ENCODE measurements at places on chromosomes 5 and 9.
A peak's percentile ranks its signal among the peaks of the same experiment; 100 is the strongest.

DNA sequence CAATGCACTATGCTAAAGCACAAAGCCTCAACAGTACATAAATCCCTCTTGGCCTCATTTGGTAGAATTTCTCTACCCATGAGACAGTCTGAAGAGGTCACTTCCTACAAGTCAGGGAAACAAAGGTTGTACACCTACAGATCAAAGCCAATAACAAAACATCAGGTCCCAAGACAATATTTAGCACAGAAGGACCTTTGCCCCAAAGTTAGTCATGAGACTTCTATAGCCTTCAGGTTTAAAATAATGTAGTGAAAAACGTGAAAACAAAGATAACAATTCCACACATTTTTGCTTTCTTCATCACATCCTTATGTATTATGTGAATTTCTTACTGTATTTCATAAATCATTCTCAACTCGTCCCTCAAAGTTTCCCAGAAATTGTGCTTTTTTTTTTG, 15.8 kb downstream of the AFF4 start:
- H3K36me3 ChIP-seq: no peaks in the 10 kb centered on the region
- no peak for DNase-seq
- no peak overlapping the region for H3K4me3 ChIP-seq
- peaks cover 30% of the 10 kb centered on the region for H3K4me1 ChIP-seq
- no peaks in the 10 kb centered on the region for H3K27me3 ChIP-seq

DNA sequence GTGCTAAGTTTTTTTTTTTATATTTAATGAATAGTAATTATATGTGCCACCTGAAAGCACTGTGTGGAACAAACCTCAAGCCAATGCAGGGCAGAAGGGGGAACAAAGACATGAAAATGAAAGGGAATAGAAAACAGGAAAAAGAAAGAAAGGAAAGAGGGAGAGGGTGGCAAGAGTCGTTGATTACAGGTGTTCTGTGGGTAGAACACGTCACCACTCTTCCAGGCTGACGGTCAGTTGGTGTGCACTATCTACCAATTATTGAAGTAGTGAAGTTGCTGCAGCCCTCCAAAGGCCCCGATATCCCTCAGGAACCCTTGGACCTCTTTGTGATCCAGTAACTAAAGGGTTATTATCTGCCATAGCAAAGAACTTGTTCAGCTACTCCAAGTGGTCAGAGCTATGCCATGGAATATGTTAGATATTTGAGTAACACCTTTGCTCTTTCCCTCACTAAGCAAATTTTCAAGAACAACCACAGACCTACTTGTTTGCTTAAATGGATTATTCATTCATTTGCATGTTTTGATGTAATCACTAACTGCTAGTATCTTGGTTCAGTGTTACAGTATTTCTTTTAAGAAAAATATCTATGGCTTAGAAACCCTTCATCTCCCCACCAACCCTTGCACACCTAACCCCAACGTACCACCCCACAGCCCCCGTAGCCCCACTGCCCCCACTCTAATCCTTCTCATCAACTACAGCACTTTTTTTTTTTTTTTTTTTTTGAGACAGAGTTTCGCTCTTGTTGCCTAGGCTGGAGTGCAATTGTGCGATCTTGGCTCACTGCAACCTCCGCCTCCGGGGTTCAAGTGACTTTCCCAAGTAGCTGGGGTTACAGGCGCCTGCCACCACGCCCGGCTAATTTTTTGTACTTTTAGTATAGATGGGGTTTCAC, 31.3 kb downstream of the FYB1 start:
- H3K27me3 ChIP-seq: no peaks in the 10 kb centered on the region
- DNase-seq: no peak
- no peak overlapping the region for H3K4me3 ChIP-seq
- H3K36me3 ChIP-seq: no peaks in the 10 kb centered on the region
- H3K27ac ChIP-seq: no peak overlapping the region

- DNase-seq: peak; percentile 88
- no peaks in the 10 kb centered on the region for H3K27me3 ChIP-seq
- no peaks in the 10 kb centered on the region for H3K36me3 ChIP-seq
- H3K4me3 ChIP-seq: peak within 1 kb of the TSS; percentile 54
- peak within 1 kb of the TSS; percentile 31 for H3K27ac ChIP-seq
Measured at GRCh38 chr9:74887041-74887980, at the start of gene TRPM6. TSS of gene TRPM6 (minus strand) at chr9:74887921. CDS start at chr9:74887856, 65 bp downstream.

- no peak overlapping the region for H3K4me3 ChIP-seq
- H3K36me3 ChIP-seq: no peaks in the 10 kb centered on the region
- H3K27me3 ChIP-seq: no peaks in the 10 kb centered on the region
- no peak for DNase-seq
Measured at GRCh38 chr9:131728546-131728910, 11.3 kb downstream of the RAPGEF1 start.

DNA sequence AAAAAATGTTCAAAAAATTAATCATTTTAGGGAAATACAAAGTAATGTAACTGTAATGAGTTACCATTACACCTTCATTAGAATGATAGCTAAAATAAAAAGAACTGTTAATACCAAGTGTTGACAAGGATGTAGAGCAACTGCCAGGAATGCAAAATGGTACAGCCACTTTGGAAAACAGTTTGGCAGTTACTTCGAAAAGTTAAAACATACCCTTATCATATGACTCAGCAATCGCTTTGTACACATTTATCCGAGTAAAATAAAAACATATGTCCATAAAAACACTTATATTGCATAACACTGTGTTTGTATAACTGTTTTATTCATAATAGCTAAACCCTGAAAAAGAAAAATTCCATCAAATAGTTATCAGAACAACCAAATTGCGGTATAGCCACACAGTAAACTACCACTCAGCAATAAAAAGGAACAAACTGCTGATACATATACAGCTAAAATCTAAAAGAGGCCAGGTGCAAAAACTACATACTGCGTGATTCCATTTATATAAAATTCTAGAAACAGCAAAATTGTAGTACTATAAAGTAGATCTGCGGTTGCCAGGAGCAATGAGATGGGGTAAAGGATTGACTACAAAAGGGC, 61.7 kb downstream of the RFX3 start:
- no peaks in the 10 kb centered on the region for H3K27me3 ChIP-seq
- no peak overlapping the region for H3K27ac ChIP-seq
- no peak for DNase-seq
- no peak overlapping the region for H3K4me3 ChIP-seq
- H3K4me1 ChIP-seq: peaks cover 4% of the 10 kb centered on the region

GRCh38 chr5:485113-485945, 38.9 kb downstream of the SLC9A3 start:
- no peak overlapping the region for H3K4me3 ChIP-seq
- H3K4me1 ChIP-seq: no peaks in the 10 kb centered on the region
- no peaks in the 10 kb centered on the region for H3K27me3 ChIP-seq
- H3K36me3 ChIP-seq: no peaks in the 10 kb centered on the region
- DNase-seq: no peak
- no peak overlapping the region for H3K27ac ChIP-seq

GRCh38 chr9:82721593-82721992, 341.3 kb downstream of the RASEF start:
- no peak for DNase-seq
- H3K36me3 ChIP-seq: no peaks in the 10 kb centered on the region
- H3K27ac ChIP-seq: no peak overlapping the region
- no peaks in the 10 kb centered on the region for H3K4me1 ChIP-seq
- H3K4me3 ChIP-seq: no peak overlapping the region
- no peaks in the 10 kb centered on the region for H3K27me3 ChIP-seq

DNA sequence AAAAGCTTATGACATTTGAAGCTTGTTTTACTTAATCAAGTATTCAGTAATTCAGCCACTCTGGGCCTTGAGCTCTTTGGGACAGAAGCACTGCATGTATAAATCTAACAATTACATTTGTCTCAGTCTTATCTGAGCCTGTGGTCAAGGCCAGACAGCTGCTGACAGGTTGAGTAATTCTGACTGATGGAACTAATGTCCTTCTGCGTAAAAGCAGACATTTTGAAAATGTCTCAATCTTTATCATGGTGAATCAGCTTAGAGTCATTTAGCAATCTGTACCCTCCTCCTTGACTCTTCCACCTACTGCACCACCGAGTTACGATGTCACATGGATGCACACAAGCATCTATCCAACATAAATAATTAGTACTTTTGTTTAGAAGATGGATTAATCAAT, 400.0 kb downstream of the ARRDC3 start:
- no peak overlapping the region for H3K4me3 ChIP-seq
- H3K36me3 ChIP-seq: no peaks in the 10 kb centered on the region
- H3K27me3 ChIP-seq: no peaks in the 10 kb centered on the region
- no peaks in the 10 kb centered on the region for H3K4me1 ChIP-seq
- DNase-seq: no peak
- no peak overlapping the region for H3K27ac ChIP-seq

DNA sequence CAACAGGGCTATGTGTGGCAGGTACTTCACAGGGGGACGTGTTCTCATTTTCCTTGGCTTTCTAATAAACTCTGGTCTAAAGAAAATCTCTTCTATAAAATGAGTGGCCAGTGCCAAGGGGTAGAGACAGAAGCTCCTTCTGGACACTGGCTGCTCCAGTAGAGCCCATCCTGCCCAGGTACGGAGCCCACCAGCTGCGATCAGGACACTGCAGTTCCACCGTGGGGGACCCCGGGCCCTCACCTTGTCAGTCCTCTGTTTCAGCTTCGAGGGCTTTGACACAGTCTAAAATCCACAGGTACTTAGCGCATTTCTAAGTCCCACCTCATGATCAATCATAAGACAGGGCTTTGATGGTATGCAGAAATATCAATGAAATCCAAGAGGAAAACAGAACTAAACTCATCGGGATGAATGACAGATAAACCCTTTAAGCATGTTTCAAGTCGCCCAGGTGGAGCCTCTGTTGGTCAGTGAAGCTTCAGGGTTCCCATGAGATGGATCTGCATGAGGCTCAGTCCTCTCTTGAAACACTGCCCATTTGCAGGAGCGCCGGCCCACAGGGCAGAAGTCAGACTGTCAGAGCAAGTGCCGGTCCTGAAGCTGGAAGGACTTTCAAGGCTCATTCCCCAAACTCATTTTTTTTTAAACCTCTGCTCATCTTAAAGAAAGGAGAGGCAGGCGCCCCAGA, 20.3 kb upstream of the TERT start:
- H3K27ac ChIP-seq: no peak overlapping the region
- no peak overlapping the region for H3K4me3 ChIP-seq
- H3K27me3 ChIP-seq: no peaks in the 10 kb centered on the region
- DNase-seq: no peak

GRCh38 chr9:17802249-17802857, 223.5 kb downstream of the SH3GL2 start:
- H3K27ac ChIP-seq: no peak overlapping the region
- no peaks in the 10 kb centered on the region for H3K36me3 ChIP-seq
- H3K4me1 ChIP-seq: no peaks in the 10 kb centered on the region

DNA sequence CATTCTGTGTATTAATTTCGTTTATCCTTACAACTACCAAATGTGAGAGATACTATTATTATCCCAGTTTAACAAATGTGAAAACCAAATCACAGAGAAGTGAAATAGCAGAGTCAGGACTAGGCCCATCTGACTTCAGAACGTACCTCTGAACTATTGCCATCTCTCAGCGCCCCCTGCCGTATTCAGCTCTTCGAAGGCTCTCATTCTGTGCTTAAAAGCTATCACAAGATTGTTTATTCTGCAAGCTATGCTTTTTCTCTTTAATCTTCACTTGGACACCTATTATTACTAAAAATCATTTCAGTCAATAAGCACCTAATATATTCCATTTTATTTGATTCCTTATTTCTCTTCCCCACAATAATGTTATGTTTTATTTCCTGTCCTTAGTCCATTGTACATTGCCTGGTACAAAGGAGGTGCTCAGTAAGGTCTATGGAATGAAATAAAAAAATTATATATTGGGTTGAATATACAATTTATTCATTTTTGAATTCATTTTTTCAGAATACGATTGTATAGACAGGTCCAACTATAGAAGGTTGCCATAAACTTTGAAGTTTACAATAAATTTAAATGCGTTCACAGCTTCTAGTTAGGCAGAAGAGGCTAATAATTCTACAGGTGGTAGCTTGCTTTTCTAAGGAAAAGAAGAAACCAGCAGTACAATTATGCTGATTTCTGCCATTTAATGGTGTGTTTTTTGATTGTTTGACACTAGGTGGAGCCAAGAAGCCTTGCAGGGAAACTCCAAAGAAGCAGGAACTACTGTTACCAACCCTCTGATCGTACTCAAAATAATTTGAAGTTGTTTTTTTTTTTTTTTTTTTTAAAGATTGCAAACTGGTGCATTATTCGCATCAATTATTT, 202.2 kb upstream of the DMRTA1 start:
- no peaks in the 10 kb centered on the region for H3K27me3 ChIP-seq
- H3K27ac ChIP-seq: no peak overlapping the region
- DNase-seq: no peak
- no peaks in the 10 kb centered on the region for H3K4me1 ChIP-seq
- no peak overlapping the region for H3K4me3 ChIP-seq

DNA sequence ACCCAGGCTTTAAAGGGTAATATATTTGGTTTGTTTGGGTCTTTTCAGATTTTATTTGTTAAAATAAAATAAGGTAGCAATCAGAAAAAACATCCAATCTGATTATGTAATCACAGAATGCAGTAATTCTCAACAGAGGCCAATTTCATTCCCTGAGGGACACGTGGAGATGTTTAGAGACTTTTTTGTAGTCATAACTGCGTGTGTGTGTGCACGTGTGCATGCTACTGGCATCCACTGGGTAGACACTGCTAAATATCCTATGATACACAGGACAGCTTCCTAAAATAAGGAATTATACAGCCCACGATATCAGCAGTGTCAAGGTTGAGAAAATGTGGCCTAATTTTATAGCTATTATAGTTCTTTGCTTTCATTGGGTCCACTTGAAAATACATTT, 180.8 kb upstream of the KLF9 start:
- no peak overlapping the region for H3K4me3 ChIP-seq
- H3K4me1 ChIP-seq: peaks cover 19% of the 10 kb centered on the region
- no peaks in the 10 kb centered on the region for H3K27me3 ChIP-seq
- no peaks in the 10 kb centered on the region for H3K36me3 ChIP-seq
- peak; percentile 62 for DNase-seq
- no peak overlapping the region for H3K27ac ChIP-seq

DNA sequence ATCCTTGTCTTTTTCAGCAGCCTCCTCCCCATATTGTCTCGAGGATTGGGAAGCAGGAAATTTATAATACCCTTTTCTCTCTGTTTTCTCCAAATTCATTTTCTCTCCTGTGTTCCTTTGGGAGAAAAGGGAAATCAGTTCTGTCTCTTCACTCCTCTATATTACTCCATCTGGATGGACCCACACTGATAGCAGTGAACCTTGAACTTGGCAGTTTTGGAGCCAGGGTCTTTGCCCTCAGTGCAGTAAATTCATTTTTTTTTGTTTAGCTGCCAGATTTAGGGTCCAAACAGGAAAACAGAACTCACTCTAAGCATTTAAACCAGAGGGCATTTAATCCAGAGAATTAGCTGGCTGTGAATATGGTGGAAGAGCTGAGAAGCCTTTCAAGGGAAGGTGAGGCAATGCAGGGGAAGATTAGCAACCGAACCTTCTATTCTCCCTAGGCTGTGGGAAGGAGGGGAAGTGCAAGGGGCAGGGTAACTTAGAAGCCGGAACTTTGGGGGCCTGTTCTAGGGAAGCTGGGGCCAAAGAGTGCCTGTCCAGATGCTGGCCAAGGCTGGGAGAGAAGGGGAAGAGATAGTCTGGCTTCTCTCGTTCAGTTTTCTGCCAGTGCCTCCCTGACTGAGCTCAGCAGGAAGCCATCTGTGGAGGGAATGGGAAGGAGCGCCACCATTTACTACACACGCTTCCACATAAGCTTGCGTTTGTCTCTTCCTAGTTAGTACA, 16.3 kb upstream of the NPR2 start:
- no peak for DNase-seq
- H3K27me3 ChIP-seq: no peaks in the 10 kb centered on the region
- peaks cover 13% of the 10 kb centered on the region for H3K4me1 ChIP-seq
- H3K4me3 ChIP-seq: no peak overlapping the region

All from vagina (tissue), 2 donors.